ENCODE measurements at places on chromosomes 16 and 17.

- no peak for DNase-seq
Observed at GRCh38 chr16:77683397-77684180, 38.7 kb upstream of the NUDT7 start.

DNA sequence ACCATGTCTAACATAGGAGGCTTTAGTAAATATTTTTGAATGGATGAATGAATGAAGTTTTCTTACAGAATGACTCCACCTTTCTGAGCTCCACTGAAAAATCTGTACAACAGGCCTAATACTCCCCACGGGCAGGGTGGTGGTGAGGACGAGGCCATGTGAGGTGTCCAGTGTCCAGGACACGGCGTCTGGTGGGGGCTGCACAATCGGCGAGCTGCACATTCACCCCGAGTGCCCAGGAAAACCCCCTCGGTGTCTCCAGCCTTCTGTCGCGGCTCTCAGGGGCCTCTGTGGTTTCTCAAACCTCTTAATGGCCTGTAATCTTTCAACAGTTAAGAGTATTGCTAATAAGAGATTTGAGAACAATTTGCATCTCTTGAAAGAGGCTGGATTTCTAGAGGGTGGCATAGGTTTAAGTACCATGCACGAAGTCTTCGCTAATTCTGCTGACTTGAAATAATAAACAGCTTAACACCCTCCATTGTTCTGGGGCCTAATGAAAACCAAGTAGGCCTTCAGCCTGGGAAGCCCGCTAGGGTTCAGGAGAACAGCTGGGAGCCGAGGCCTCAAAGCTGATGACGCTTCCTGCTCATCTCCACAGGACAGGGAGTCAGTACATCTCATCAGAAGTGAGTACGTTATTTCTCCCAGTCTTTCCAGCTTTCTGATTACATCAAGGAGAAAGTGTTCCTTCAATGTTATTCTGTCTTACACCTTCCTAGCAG, 304.6 kb upstream of the FOXF1 start:
- DNase-seq = no peak

- DNase-seq = no peak
Observed at GRCh38 chr17:82274134-82275020, 877 bp upstream of the CSNK1D start.

DNA sequence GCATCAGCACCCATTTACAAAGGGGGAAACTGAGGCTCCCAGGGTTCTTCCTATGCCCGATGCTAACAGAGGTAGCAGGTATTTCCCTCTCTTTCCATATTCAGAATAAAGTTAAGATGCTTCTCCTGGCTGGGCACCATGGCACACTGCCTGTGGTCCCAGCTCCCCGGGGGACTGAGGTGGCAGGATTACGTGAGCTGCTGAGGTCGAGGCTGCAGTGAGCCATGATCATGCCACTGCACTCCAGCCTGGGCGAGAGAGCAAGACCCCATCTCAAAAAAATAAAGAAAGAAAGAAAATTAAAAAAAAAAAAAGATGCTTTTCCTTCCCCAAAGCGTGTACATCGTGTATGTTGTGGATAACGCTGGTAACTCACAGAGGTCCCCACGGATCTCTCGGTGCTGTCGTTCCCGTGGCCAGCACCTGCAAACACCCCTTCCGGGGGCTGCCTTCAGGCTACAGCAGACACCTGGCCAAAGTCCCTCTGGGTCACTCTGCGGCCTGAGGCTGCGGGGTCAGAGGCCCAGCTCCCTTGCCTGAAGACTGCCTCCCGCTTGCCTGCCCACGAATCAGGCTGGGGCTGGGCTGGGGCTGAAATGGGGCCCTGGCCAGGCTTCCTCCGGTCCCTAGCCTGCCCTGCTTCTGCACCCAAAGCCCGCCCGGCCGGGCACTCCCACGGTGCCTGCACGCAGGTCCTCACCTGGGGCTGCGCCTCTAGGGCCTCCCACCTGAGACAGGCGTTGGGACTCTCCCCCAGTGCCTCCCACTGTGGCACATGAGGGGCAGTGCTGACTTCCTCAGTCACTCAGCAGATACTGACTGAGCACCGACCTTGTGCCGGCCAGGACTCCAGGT, 63.1 kb downstream of the ZDHHC7 start:
- DNase-seq = no peak

- peak; percentile 50 for DNase-seq
Observed at GRCh38 chr17:65277576-65277975, 140.4 kb downstream of the RGS9 start.

GRCh38 chr16:85132456-85133289, 20.4 kb upstream of the CIBAR2 start:
- DNase-seq = no peak

DNA sequence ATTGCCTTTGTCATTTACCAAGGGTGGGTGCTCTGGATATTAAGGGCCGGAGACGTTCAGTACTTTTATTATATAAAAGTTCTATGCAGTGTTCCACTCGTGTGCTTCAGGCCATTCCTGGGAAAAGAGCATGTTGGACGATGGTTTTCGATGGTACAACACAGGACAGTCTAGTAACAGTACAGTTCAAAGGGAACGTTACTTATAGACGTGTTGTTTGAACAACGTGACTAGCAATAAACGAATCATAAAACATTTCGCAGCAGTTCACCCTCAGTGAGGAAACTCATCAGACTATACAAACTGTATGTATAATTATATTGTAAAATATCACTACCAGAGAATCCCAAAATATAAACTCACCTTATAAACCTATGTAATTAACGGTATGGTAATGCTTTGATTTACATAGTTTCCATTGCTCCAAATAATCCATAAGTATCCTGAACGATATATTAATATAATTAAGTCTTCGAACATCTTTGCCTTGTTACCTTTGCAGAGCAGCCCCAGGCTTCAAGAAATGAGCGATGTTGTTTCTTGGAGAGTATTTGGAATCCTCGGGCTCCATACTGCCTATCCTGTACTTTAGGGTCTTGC, 589 bp downstream of the NMT1 start:
- no peak for DNase-seq

DNA sequence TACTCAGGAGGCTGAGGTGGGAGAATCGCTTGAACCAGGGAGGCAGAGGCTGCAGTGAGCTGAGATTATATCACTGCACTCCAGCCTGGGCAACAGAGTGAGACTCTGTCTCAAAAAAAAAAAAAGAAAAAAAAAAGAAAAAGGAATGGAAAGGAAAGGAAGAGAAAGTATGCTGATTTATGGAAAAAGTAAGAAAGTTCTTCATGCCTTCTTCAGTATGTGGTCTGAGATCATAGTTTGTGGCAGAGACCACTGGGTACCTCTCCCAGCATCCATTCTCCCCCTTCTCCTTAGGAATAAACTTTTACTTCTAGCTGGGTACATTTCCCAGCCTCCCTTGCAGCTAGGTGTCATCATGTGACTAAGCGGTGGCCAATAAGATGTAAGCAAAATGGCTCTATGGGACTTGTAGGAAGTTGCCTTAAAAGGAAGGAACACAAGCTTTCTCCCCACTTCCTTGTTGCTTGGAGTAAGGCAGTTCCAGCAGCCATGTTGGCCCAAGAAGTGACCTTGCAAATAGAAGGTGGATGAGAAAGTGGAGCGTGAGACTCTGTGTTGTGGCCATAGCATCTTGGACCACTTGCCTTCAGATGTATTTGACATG, 26.1 kb upstream of the XPO6 start:
- DNase-seq = no peak

DNA sequence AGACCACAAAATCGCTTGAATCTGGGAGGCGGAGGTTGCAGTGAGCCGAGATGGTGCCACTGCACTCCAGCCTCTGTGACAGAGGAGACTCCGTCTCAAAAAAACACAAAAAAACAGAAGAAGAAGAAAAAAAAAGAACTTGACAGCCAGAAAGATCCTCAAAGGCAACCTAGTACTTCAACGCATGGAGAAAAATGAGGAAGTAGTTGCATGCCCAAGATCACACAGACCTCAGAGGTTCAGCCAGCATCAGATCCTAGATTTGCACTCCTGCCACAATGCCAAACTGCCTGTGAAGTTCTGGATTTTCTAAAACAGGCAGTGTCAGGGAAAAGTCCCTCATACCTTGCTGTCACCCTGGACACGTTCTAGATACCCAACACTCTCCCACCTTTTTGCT, 1.5 kb downstream of the ATPAF2 start:
- DNase-seq = no peak

- no peak for DNase-seq
Observed at GRCh38 chr16:74874123-74874522, 99.5 kb upstream of the FA2H start.

- DNase-seq = no peak
Observed at GRCh38 chr16:67278773-67279295, 498 bp upstream of the PLEKHG4 start.

GRCh38 chr17:8846768-8847211, 20.7 kb downstream of the PIK3R6 start:
- DNase-seq = peak; percentile 62

DNA sequence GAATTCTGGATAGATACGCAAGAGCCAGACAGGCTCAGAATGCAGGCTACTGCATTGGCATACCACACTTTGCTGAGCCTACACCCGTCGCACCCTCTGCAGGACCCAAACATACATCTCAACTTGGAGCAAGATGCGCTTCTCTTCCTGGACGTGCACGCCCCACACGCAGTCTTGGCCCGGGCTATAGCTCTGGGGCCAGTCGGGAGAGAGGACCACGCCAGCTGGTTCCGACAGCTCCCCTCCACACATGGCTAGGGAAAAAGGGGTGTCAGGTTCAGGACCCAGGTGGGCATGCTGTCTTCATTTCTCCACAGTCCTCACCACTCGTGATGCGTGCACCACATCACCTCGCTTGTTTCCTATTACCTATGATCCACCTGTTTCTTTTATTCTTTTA, 15.1 kb upstream of the CDIPT start:
- no peak for DNase-seq

DNA sequence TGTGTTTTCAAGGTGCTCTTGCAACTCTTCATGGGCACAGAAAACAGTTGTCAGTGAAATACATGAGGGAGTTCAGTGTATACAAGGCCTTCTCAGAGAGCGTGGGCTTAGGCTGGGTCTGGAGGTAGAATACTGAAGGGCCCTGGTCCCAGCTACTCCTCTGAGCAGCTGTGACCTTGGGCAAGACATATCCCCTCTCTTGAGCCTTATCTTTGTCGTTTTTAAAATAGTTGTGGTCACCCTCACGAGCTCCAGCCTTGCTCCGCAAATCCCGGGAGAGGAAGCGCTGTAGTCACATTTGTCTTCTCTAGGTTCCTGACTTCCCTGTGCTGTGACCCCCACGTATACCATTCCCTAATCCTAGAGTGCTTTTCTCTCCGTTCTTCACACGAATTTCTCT, 3.6 kb downstream of the ZNRF1 start:
- no peak for DNase-seq

DNA sequence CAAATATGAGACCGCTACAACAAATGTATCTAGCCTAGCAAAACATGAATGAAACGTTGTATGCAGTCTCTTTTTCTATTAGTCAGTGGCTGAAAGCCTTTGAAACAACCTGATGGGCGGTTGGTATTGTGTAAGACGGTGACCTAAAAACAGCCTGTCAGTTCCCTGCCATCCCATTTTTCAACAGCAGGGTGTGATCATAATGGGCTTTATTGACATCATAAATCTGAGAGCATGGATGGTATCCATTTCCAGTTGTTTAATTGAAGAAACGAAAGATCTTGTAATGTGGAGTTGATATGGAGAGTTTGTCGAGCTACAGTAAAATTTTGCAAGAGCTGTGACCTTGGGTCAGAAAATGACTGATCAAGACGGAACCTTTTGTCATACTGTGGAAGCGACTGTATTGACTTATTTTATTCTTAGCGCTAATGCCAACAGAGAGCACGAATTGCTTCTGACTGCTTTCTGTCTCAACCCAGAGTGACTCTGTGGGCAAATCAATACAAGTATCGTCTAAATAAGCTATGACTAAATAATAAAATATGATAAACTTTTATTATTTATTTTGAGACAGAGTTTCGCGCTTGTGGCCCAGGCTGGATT, 12.3 kb upstream of the MEIOB start:
- peak; percentile 21 for DNase-seq
